AG09319 (cell line): ENCODE measurements at places on chromosomes 4 and X.

DNA sequence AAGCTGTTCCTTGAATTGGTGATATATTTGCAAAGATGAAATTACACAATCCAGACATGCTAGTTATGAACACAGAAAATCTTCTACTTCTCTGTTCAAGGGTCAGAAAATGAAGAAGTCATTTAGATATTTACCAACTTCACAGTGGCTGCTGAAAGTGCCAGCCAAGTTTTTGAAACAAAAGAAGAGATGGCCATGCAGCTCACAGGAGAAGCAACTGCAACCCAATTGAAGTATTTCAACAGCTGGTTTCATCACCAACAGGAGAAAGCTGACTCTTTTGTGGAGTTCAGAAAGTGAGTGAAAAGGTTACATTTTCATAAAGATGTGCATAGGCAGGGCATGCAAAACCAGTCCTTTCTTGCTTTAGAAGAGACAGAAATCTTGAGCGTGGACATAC lies 70.1 kb upstream of the LSM6 start:
- DNase-seq: no peak

- no peak for DNase-seq
These were observed 200.2 kb downstream of the CLCN4 start for GRCh38 chrX:10356979-10357378.

- no peak for DNase-seq
These were observed 367.6 kb downstream of the ARHGAP24 start for GRCh38 chr4:85842540-85842939.

- DNase-seq: no peak
These were observed 133.0 kb downstream of the SNCA start for GRCh38 chr4:89703829-89704590.

GRCh38 chrX:119763181-119763580 lies 4.8 kb downstream of the SOWAHD start:
- peak; percentile 48 for DNase-seq

- no peak for DNase-seq
These were observed 163.1 kb upstream of the MAB21L2 start for GRCh38 chr4:150418757-150419410.

DNA sequence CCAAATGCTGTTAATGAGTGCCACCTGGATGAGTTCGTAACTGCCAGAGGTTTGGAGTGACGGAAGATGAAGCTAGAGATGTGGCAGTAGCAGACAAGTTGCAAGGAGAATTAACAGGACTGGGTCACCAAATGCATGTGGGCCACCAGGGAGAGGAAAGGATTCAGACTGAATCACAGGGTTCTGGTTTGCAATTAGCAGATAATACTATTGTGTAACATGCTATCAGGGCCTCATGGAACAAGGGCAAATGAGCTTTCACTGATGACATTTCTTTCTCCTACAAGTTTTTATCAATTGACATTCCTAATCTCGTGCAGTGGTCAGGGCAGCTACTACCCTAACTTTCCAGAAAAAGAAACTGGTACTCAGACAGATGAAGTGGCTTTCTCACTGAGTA lies 21.4 kb downstream of the GAB3 start:
- DNase-seq: no peak

GRCh38 chr4:7786517-7786916 lies 153.1 kb downstream of the AFAP1 start:
- no peak for DNase-seq

GRCh38 chrX:129636175-129636681 lies 18.5 kb downstream of the APLN start:
- DNase-seq: no peak

- DNase-seq: peak; percentile 95
These were observed at the start of gene SMARCA5 for GRCh38 chr4:143513314-143514168. Gene SMARCA5, plus strand, starts transcription at chr4:143513702. Its CDS starts 223 bp downstream, at chr4:143513925.

- DNase-seq: no peak
These were observed 65.6 kb downstream of the DDIT4L start for GRCh38 chr4:100124715-100125114.

GRCh38 chr4:153222707-153223426 lies 18.6 kb downstream of the TRIM2 start:
- DNase-seq: no peak

GRCh38 chr4:78650106-78651024 lies 98.8 kb downstream of the ANXA3 start:
- no peak for DNase-seq

- DNase-seq: no peak
These were observed 291.6 kb upstream of the HS3ST1 start for GRCh38 chr4:11720292-11720691.

DNA sequence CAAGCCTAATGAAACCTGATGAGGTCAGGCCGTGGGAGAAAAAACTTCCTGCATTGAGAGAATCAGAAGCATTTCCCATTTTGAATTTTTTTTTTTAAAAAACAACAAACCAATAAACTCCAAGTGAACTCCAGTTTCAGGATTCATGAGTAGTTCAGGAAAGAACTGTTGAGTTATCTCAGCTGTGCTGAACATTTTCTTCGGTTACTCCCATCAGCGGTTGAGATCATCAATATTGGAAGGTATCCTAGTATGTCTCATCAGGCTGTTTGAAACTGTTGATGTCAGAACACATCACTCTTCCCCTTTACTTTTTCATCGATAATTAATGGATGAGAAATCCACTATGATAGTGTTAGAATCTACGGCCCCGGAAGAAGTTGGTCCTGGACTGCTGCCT lies 82.4 kb upstream of the ADGRG2 start:
- no peak for DNase-seq

DNA sequence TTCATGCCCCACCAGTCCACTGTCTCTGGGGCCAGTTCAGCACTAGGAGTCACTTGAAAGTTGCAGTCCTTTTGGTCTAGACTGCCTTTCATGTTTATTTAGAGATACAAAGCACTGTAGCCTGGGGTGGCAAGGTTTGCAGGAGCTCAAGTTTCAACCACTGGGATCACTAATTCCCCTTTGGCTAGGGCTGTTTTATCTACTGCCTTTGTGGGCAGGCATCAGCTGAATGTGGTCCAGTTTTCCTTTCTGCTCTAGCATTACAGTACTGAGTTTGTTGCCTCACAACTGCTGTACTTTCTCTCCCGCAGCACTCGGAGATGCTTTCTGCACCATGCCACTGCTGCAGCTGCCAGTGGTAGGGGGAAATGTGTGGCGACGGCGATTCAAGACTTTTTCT lies 222.3 kb upstream of the HDX start:
- DNase-seq: no peak

DNA sequence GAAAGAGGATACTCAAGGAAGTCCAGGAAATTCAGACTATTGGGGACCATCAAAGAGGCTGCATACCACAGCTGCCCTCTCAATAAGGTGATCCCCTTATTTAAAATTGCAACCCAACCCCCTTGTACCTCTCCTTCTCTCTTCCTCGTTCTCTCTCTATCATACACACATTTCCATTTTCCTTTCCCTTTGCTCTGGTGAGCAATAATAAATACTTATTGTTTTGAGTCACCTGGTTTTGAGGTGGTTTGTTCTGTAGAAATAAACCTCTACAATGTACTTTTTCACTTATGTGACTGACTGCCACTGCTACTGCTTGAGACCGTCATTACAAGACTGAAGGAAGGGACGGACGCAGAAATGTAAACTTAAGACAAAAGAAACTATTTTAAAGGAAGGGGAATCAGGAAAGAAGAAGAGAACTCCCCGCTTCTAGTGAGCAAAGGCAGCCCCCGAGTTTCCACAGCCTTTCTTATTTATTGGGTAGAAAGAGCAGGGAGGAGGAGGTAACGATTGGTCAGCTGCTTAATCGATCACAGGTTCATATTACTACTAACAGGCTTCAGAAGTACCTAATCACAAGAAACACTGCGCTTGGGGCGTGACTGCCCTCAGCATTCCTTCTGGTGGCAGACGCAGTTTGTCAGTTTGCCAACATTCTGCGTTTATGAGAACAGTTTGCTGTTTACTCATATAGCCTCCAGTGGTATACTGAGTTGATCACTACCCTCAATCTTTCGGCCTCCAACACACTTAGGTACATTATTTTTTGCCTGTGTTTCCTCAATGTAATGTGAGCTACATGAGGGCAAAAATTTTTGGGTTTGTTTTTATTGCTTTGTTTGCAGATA lies 16.9 kb upstream of the TMEM165 start:
- DNase-seq: peak; percentile 61

GRCh38 chr4:151948351-151949016 lies 187.7 kb upstream of the GATB start:
- DNase-seq: no peak

DNA sequence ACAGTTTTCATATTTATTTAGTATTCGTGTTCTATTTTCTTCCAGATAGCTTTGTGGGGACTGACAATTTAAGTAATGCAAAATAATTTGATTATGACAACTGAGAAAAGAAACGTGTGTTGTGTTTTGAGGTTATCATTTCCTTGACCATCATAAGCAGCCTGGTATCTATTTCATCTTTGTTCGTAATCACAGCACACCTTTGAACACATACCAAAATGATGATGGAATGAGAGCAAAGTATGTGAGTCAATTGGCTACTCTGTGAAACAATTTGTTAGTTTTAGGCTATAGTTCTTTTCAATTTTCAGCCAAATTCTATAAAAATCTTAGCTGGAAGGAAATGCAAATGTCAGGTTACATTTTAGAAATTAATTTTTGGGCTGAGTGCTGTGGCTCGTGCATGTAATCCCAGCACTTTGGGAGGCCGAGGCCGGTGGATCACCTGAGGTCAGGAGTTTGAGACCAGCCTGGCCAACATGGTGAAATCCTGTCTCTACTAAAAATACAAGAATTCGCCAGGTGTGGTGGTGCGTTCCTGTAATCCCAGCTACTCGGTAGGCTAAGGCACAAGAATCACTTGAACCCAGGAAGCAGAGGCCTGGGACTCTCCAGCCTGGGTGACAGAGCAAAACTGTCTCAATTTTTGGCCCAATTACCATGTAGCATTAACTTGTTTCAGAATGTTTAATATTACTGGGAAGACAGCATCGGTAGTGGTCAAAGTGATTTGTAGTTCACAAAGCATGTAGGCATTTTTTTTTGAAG lies 1.1 kb upstream of the DUSP21 start:
- DNase-seq: no peak

GRCh38 chr4:109959195-109959594 lies 46.5 kb downstream of the EGF start:
- no peak for DNase-seq

DNA sequence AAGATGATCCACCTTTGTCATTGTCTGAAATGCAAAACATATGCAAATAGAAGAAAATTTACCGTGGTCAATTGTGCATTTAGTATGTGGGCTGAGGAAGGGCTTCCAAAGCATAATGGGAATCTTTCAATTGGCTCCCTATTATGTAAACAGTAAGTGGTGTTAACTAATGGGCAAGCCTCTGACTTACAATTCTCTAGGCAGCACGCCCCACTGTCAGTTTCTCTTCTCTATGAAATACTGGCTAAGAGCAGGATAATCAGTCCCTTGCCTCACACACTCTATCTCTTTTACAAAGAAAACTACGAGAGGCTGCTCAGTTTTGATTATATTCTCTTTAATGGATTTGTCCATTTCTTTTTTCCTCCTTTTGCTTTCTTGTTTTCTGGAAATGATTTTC lies 1272.6 kb downstream of the PCDH19 start:
- no peak for DNase-seq

DNA sequence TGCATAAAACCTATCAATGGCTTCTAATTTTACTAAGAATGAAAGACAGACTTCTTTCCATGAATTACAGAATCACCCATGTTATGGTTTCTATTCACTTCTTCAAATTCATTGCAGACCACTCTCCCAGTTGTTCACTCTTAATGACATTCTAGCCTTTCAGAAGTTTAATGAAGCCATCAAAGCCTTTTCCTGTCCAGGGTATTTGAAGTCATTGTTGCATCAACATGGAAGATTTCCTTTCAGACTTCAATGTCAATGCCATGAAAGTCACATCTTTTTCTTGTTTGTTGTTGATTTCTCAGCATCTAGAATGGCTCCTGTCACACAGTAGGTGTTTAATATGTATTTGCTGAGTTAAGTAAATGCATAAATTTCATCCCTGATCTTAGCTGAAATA lies 48.1 kb upstream of the ARSJ start:
- no peak for DNase-seq

DNA sequence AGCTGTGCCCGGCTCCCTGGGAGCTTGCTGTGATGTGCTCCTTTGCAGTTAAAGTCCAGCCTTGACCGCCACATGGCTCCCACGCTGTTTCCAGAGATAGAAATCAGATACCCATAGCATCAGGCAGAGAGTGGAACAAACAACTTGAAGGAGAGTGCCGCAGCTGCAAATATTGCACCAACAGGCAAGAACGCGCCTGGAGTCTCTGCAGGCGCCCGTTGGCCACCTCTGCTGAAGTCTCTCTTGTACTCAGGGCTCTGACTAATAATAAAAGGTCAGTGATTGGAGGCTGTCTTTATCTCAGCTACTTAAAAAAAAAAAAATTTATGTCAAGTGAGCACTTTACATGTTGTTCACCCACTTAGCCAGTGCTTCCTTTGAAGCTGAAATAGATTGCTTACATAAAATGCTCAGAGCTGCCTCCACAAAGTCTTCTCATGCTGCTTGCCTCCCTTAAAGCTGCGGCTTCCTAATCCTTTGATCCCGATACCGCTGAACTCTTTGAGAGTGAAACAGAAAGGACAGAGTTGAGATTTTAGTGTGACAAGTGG lies 30.9 kb upstream of the TENM3 start:
- no peak for DNase-seq

GRCh38 chrX:3738509-3738908 lies 25.1 kb upstream of the PRKX start:
- DNase-seq: no peak

DNA sequence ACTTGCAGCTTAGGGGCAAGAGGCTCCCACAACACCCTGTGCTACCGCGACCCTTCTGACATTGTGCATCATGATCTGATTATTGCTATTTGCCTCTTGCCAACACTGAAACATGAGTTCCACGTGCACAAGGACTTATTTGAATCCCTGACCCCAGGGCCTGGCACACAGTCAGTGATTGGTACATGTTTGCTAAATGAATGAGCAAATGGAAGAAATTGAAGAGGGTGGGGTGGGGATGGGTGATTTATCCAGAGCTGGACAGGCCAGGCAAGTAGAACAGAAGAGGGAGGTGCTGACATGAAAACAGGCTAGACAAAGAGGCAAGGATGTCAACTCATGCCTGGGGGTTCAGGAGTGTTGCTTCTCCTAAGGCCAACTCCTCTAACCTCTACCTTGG lies 24.9 kb upstream of the RPL39 start:
- DNase-seq: no peak

DNA sequence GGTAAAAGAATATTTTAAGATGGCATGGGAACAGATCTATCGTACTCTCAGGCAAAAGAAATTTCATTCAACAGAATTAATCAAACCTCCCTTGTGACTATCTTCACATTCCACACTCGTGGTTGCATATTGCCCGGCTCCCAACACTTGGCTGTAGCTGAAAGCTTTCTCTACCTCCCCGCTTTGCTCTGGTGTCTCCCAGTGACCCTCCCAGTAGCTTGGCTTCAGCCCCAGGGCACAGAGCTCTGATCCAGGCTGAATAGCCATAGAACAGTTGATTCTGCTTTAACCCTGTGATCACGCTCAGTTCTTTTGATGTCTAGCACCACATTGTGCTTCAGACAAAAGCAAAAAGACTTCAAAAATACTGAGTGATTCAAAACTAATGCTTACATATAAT lies 24.6 kb downstream of the SLC7A11 start:
- DNase-seq: no peak
